ENCODE measurements at places on chromosomes 5 and 9.

GRCh38 chr5:58019614-58020013 is 440.3 kb downstream of the PLK2 start:
- DNase-seq, result no peak

- DNase-seq, result no peak
Measured at GRCh38 chr5:170662966-170663365, 120.6 kb upstream of the GABRP start.

DNA sequence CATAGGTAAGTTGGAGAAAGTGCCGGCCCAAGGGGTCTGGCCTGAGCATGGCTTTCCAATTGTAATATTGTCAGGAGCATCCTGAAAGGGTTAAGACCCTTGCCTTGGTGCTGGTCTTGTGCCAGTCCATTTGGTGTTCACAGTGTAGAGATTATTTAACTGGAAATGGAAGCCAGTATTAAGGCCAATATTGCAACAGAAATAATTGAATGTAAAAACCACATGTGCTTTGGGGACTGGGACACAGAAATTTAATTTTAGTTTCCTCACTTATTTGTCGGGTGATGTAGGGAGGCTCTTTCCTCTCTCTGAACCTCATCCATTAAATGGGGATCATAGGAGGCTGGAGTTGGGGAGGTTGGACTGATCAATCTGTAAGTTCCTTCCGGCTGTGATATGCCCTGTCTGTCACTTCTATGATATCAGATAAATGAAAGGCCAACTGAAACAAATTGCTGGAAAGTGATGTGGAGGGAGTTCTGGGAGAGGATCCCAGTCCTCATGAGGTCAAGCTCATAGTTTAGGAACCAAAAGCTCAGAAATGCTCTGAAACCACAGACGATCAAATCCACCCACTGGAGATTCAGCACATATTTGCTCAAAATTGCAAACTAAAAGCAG is 54.8 kb upstream of the COL15A1 start:
- no peak for DNase-seq

GRCh38 chr5:113266913-113267227 is 167.9 kb downstream of the TSSK1B start:
- no peak for DNase-seq

- no peak for DNase-seq
Measured at GRCh38 chr5:160930406-160930805, 78.4 kb upstream of the ATP10B start.

DNA sequence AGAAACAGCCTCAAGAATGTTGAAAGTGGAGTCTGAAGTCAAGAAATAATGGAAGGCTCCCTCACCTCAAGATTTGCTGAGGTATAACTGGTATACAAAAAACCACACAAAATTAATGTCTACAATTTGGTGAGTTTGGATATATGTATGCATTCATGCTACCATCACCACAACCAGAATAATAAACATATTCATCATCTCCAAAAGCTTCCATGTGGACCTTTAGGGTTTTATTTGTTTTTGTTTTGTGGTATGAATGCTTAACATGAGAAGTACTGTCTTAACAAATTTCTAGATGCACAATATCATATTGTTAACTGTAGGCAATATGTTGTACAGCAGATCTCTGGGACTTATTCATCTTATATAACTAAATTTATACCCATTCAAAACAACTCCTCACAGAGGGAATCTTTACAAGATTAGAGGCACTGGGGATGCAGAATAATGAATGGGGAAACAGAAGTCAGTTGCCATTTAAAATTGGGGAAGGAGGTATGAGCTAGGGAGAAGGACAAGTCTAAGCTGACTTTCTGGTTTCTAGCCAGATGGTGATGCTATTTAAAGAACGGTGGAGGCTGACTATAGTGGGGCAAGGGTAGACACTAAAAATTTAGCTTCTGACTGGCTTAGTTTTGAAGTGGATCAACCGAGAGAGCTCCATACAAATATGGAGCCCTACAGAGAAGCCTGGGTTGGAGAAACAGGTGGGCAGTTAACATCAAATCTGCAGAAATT is 213.9 kb downstream of the BNC2 start:
- no peak for DNase-seq
